ENCODE measurements at places on chromosomes 3 and 15.

- no peak for DNase-seq
These were observed 42.4 kb upstream of the ETV5 start for GRCh38 chr3:186151077-186151971.

- no peak for DNase-seq
These were observed 120.9 kb upstream of the PFN2 start for GRCh38 chr3:150091626-150092025.

DNA sequence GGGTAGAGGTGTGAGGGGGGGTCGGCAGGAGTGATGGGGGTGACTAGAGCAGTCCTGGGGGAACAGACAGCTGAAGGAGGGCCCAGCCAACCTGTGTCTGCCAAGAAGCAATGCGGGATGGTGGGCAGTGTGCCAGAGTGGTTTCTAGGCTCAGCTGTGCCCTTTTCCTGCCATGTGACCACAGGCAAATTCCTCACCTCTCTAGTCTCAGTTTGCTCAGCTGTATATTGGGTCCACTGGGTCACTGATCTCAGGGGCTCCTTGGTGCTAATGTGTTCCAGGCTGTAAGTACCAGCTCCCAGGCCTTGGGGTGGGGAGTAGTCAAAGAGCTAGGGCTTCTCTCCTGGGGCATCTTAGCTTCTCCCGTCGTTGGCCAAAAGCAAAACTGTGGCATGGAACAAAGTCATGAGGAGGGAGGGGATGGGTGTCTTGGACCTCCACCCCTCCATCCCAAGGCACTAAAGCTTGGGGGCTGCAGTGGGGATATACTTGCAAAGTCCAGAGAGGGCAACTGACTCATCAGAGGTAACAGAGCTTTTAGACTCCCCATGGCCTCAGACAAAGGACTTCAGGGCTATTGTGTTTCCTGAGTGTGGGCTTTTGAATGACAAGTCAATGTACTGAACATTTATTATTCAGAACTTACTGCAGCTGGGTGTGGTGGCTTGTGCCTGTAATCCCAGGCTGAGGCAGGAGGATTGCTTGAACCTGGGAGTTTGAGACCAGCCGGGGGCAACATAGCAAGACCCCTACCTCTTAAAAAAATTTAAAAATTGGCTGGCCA, 20.9 kb downstream of the SMAD6 start:
- no peak for DNase-seq

- no peak for DNase-seq
These were observed 21.4 kb upstream of the SRP14 start for GRCh38 chr15:40060236-40060961.

- DNase-seq, result no peak
These were observed 25.5 kb upstream of the HACD2 start for GRCh38 chr3:123610331-123610730.

- DNase-seq, result no peak
These were observed 328.0 kb downstream of the ZNF621 start for GRCh38 chr3:40852712-40853111.

GRCh38 chr15:90436952-90437351, 48.9 kb downstream of the IQGAP1 start:
- no peak for DNase-seq

GRCh38 chr3:57434041-57434440, 110.1 kb downstream of the DNAH12 start:
- DNase-seq, result no peak

DNA sequence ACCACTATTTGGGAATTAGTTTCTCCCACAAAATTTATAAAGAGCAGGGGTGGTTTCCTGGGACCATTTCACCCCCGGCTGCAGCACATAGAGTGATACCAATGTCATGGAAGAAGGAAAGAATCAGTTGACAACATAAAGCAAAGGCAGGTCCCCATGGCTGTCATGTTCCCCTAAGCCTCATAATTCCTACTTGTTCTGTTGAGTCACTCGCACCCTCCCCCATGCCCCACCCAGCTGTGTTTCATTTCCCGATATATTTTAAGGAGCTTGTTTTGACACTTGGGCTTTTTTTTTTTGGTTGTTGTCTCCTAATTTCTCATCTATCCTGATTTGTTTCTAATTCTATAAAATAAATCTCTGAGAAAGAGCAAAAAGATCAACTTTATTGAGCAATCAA, 24.9 kb downstream of the ERC2 start:
- no peak for DNase-seq

DNA sequence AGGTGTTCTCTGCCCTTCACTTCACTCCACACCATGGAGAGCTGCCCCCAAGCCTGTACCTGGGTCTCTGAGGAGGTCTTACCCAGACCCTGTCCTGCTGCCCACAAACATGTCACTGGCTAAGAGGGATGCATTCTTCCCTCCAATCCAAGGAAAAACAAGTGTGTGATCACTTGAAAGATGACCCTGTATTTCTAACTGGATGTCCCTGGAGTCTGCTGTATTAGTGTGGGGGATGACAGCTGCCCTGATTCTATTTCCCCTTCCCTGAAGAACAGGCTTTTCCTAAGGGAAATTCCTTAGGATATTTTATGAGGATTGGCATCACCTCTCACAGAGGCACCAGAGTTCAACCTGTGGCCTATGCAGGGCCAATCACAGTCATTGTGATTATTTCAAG, 55.0 kb upstream of the GATA2 start:
- no peak for DNase-seq

DNA sequence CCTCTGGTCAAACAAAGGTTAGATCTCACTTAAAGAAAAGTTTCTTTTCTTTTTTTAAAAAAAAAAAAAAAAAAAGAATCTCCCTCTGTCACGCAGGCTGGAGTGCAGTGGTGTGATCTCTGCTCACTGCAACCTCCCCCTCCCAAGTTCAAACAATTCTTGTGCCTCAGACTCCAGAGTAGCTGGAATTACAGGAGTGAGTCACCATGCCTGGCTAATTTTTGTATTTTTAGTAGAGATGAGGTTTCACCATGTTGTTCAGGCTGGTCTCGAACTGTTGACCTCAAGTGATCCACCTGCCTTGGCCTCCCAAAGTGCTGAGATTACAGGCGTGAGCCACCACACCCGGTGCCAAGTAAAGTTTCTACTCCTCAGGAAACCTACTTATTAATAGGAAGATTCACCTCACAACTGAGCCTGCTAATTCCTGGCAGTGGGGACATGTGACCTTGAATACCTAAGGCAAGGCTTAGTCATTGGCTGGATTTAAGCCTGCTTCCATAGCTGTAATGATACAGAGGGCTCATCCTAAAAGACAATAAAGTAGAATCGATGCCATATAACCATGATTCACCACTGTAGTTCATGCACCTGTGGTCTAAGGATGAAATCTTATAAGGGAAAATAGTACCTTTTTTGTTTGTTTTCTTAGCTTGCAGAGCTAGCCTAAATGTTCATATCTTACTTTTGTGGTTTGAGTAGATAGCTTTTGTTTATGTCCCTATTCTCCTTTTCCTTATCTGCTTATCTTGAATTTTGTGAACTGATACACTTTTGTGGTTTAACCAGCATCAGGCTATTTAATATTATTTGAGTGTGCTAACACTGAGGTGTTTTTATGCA, 24.8 kb upstream of the RBMS3 start:
- no peak for DNase-seq

DNA sequence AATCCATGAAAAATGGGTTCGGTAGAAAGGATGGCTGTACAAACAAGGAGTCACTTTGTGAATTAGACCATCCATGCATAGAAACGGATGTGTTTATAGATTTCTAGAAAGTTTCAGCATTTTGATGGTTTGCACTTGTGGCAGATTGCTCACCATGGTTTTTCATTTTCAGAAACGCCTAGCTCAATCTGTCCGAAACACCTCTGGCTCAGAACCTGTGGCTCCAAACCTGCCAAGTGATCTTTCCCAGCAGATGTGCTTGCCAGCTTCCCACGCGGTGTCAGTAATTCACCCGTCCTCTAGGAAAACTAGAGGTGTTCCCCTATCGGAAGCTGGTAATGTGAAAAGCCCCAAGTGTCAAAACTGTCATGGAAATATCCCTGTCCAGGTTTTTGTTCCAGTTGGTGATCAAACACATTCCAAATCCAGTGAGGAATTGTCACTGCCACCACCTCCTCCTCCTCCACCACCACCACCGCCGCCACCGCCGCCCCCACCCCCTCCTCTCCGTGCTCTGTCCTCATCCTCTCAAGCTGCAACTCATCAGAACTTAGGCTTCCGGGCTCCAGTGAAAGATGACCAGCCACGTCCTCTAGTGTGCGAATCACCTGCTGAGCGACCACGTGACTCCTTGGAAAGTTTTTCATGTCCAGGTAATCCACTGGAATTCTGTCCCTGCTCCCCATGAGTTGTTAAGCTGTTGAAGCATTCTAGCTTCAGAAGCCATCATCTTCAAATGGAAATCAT, 21.2 kb downstream of the WHAMM start:
- no peak for DNase-seq

DNA sequence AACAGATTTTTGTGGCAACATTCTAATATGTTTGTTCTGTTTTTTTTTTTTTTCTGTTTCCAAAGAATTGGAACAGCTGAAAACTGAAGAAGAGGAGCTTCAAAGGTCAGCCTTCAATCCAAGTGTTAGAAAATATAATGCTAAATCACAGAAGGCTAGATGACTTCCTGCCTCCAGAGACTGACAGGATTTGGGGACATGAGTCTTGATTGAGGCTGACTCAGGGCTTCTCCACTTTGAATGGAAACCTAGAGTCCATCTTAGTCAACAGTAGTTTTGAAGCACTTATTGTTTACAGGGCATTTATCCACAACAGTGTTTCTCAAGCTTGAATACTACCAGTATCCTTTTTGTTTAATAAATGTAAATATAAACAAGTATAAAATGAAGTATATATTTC, 44.5 kb upstream of the RAD51 start:
- no peak for DNase-seq

- no peak for DNase-seq
These were observed 301.5 kb downstream of the PYDC2 start for GRCh38 chr3:191762323-191762960.

- peak; percentile 27 for DNase-seq
These were observed 58.9 kb downstream of the SLMAP start for GRCh38 chr3:57815036-57815435.

DNA sequence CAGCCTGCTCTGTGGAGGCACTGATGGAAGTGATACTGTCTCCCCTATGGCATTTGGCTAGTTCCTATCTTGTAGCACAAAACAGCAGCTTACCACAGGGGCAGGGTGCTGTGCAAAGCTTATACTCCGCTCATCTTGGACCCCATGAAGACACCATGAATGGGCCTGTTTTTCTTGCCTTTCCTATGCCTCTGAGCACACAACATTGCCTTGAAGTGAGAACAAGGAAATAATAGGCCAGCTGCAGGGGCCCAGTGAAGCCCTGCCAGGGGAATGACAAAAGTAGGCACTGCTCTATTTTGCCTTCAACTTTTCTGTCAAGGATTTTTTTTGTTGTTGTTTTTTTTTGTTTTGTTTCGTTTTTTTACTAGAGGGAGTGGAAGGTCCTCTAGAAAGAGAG, 110.3 kb downstream of the PDE8A start:
- no peak for DNase-seq

DNA sequence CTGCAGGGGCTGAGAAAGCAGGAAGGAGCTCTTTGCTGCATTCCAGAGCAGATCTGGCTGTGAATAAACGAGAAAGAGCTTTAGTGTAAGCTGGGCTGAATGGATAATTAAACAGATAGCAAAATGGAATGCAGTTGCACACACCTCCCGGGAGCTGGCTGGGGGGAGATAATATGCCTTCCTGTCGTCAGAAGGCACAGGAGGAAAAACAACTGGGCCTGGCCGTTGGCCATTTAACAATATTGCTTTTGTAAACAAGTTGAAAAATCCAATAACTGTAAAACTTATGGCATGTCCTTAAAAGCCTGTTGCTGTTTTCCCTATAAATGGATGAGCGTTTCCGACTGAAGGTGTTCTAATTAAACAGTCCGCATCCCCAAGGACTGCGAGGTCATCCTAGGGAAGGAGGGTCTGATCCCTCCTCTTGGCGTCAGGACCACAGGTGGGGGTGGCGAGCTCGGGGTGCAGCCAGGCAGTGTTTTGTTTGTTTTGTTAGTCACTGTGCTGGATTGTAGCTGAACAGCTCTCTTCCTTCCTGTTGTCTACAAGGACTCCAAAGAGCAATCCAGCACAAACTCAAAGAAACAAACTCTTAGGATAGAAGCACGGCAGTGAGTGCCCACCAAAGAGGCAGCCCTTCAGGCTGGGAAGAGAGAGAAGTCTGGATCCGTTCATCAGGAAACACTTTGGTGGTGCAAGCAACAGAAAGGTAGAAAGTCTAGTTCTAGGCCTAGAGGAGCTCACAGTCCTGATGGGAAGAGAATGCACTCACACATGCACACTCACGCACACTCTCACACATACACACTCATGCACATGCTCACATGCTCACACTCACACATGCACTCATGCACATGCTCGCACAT, 133.4 kb upstream of the SMAD3 start:
- no peak for DNase-seq

DNA sequence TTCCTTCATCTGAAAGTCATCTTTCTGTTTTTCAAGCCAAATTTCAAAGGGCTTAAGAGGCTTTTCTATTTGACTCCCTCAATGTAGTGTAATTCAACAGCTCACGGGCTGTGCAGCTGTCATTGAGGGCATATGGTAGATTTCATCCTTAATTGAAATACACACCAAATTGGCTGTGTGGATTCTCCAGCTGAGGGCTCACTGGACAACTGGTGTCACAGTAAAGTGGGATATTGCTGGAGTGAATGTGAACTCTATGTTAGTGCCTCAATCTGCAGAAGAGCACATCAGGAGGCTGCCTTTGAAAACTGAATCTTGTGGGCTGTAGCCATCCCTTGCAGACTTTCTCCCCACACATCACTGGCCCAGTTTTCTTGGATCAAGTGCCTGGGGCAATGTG, 120.1 kb downstream of the GALK2 start:
- DNase-seq, result no peak

- DNase-seq, result no peak
These were observed 99.6 kb downstream of the SHQ1 start for GRCh38 chr3:72748659-72749058.

DNA sequence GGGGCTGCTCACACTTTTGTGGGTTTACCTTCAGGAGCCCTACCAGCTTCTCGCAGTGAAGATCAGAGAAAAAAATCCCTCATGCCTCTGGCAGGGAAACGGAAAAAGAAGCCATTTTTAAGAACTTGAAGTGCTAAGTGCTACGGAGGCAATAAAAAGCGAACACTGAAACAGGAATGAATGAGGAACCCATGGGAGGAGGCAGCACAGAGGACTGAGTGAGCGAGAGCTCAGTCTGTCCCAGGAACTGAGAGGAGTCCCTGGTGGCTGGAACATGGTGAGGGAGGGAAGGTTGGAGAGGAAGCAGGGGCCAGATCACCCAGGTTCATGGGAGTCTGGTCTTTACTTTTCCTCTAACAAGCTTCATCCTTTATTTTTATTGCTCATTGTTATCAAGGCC, 228.1 kb upstream of the PROK2 start:
- no peak for DNase-seq

DNA sequence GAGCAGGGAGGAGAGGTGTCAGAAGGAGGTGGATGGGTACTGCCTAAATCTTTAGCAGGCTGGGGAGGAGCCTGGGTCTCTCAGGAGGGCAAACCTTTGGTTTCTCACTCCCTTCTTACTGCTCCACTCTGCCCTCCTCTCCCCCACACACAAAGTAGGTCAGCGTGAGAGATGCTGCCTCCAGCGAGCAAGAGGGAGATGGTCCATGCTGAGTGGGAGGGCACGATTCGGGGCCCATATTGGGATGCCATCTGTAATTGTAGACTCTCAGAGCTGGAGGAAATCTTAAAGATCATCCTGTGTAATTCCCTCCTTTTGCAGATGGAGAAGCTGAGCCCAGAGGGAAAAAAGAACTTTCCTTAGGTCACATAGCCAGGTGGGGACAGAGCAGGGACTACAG, 34.2 kb upstream of the SYN2 start:
- no peak for DNase-seq

- DNase-seq, result no peak
These were observed 27.7 kb upstream of the SLC4A7 start for GRCh38 chr3:27511724-27512422.

GRCh38 chr3:120153294-120153693, 59.0 kb upstream of the GSK3B start:
- DNase-seq, result no peak
